ENCODE measurements at places on chromosomes 4 and X.
A peak's percentile ranks its signal among the peaks of the same experiment; 100 is the strongest.

- no peak for DNase-seq
Observed at GRCh38 chr4:110970642-110971041, 347.8 kb upstream of the PITX2 start.

GRCh38 chr4:82431831-82432230 lies 1.4 kb downstream of the ENOPH1 start:
- no peak for DNase-seq

GRCh38 chrX:38150993-38151392 lies 69.7 kb downstream of the SRPX start:
- DNase-seq, result no peak

- peak; percentile 9 for DNase-seq
Observed at GRCh38 chrX:38654302-38654701, 93.0 kb downstream of the TSPAN7 start.

- no peak for DNase-seq
Observed at GRCh38 chr4:7679406-7680040, 244.8 kb upstream of the PSAPL1 start.
